Effector CD4-positive, alpha-beta T cell (primary cell): ENCODE measurements at places on chromosomes 16 and 17.

- DNase-seq, result no peak
Observed at GRCh38 chr16:64397042-64397441, 724.8 kb downstream of the CDH11 start.

DNA sequence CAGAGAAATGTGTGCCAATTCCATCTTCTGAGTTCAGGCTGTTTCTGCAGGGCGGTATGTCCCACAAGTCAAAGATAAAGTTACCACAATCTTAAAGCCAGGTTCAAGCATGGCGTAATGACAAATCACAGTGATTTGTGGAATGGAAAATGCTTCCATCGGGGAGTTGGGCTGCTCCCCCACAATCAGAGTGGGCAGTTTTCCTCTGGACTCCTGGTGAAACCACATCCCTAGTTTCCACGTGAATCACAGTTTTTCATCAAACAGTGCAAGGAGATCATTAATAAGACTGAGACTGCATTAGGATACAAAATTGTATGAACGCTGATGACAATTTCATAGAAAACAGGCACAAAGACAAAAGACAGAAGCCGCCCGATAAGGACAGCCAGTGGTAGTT is 3.6 kb downstream of the LITAF start:
- no peak for DNase-seq

GRCh38 chr17:57615836-57616757 is 129.0 kb downstream of the CCDC182 start:
- DNase-seq, result no peak

DNA sequence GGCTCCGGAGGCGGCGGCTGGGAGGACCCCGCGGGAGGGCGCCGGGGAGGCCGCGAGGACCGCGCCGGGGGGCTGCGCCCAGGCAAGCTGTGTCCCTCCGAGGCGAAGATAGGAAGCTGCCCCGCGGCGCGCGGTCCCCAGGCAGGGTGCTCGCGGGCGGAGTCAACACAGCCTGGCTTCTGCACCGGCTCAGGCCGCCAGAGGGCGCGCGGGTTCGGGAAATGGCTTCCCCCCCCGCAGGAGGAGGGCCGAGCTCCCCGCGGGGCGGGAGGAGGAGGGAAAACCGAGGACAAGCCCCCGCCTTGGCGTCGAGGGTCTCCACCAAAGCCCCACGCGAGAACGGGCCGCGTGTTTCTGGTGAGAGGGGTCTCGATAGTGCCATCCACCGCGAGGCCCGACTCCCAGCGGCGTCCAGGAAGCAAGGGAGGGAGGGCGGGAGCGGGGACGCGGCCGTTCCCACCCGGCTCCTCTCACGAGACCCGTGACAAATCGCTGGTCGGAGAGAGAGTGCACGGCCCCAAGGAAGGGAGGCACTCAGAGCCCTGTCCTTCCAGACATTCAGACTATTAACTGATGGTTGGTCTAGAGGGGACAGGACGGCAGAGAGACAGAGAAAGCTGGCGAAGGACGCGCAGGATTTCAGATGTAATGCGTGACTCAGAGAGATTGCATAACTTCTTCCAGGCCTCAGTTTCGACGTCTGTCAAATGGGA is 64.4 kb upstream of the DNAJA2 start:
- peak; percentile 85 for DNase-seq

DNA sequence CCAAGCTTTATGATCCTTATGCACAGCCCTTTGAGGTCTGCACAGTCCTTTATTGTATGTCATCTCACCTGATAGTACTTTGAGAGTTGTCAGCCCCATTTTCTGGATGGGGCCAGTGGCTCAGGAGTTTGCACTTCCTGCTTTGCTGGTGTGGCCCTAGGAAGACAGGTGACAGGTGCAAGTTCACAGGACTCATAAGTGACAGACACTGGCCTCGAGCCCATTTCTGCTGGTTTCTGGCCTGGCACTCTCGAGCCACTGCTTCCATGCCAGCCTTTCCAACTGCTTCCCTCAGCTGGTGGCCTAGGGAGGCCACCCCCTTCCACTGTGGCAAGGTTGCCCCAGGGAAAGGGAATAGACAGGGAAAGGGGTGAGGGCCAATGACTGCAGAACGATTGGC is 84.4 kb upstream of the CCL1 start:
- DNase-seq, result no peak

DNA sequence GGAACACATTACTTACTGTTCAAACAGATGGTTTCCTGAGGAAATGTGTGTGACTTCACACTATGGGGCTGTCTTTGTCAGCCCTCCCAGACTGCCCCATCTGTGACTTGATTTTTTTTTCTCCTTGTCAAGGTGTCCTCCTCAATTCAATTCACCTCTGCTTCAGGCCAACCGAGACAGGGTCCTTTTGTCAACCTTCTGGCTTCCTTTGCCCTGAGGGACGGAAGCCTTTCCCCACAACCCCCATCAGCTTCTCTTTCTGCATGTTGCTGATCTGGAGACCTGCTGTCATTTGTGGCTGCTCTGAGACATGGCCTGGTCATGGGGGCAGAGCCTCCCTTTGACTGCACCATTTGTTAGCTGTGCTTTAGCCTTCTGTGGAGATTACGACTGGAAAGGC is 21.3 kb upstream of the RGS9 start:
- DNase-seq, result no peak

GRCh38 chr16:83791916-83792315 is 15.9 kb upstream of the HSBP1 start:
- no peak for DNase-seq

- DNase-seq, result no peak
Observed at GRCh38 chr16:59210955-59211541, 476.9 kb upstream of the GOT2 start.

DNA sequence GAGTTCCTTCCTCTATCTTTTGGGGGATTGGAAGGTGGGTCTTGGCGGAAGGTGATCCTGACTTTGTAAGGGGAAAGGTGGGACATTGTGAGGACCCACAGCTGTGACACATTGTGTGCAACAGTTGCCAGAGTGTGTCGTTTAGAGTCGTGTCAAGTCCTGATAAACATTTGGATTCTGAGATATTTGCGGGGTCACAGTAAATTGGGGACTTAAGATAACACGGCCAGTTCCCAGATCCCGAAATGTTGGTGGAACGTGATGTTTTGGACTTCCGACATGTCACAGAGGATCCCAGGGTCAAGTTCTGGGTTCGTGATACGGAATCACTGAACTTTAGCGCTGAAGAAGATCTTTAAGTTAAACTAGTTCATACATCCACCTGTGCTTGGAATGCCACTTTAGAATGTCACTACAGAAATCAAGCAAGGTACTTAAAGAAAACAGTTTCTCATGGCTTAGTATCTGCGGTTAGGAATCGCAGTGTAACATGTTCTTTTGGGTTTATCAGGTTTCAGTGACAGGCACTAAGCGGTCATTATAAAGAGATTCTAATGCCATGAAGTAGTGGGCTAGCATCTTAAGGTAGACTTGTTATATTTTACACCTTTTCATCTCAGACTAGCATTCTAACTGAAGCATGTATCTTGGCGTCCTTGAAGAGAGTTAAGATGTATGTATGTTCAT is 815 bp downstream of the ATAD5 start:
- no peak for DNase-seq

DNA sequence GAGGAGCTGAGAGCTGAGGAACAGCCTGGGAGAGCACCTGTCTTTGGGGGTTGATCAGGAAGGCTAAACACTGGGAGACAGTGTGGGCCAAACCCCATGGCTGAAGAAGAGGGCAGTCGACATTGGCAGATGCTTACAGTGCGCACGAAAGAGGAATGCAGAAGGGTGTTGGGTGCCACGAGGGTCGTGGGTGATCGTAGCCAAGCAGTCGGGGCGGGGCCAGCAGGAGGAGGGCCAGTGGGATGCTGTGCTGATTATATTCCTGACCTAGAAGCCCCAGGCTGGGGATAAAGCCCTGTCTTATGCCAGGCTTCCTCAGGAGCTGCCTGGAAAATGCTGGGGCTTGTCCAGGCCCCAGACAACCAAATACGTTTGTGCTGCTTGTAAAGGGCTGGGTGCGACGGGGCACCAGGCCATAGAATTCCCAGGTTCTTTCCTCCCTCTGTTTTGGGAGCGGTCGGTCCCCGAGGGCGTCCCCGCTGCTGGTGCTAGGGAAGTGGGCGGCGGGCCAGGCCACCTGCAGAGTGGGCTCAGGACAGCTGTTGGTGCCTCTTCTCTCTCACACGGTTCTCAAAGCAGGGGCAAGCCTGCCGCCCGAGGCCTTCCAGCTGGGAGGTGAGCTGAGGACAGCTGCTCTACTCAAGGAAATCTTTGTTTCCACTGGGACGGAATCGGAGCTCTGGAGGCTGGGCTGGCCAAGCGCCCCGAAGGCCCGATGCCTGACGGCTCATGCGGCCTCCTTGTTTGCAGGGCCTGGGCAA is 10.0 kb downstream of the C1QTNF1 start:
- DNase-seq, result no peak

- DNase-seq, result no peak
Observed at GRCh38 chr16:65770752-65771151, 595.7 kb upstream of the CDH5 start.

DNA sequence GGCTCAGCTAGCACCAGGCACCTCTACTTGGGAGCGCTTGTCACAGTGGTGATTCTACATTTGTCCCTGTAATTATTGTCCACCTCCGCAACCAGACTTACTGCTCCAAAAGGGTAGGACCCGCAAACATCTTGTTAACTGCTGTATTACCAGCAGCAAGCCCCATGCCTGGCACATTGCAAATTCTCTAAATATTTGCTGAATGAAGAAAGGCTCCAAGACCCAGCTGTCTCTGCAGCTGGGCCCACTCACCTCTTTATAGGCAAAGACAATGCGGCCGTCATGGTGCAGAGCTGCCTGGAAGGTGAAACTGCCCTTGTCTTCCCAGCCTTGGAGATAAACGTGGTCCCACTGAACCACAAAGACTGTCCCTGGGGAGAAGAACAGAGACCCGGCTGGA is 44.3 kb downstream of the PLXDC1 start:
- no peak for DNase-seq

GRCh38 chr17:41177727-41178271 is at the start of gene KRTAP4-2:
KRTAP4-2 (minus strand) TSS chr17:41178221; CDS start chr17:41178164, 57 bp downstream.
- no peak for DNase-seq

DNA sequence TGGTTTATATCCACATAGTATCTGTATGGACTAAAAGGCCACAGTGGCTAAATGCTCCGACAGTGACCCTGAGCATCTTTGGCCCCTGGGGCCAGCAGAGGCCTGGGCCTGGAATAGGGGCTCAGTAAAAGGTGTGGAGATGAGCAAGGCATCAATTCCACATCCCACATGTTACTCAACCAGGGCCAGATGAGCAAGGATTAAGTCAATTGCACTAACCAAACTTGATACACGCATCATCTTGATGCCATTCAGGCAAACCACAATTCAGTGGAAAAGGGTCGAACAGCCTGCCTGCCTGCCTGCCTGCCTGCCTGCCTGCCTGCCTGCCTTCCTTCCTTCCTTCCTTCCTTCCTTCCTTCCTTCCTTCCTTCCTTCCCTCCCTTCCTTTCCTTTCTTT is 53.5 kb upstream of the DNAJA2 start:
- DNase-seq, result no peak

GRCh38 chr16:78399384-78399783 is 299.9 kb downstream of the WWOX start:
- no peak for DNase-seq

GRCh38 chr17:42227849-42228700 is 33.8 kb upstream of the GHDC start:
- no peak for DNase-seq

GRCh38 chr17:61532826-61533225 is 58.2 kb downstream of the NACA2 start:
- no peak for DNase-seq

GRCh38 chr16:89556750-89557689 is 3.5 kb upstream of the RPL13 start:
- DNase-seq, result peak; percentile 73

DNA sequence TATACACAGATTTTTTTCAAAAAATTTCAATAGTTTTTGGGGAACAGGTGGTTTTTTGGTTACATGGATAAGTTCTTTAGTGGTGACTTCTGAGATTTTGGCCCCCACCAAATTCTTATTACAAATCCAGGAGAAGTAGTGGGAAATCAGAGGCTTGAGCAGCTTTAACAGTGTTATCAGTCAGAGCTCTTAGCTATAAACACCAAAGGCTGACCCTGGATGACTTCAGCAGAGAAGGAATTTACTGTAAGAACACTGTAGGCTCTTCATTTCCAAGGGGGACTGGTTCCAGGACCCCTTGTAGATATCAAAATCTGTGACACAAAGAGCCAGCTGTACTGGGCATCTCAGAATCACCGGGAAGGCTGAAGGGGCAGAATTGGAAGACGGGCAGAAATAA is 17.8 kb downstream of the MPHOSPH6 start:
- DNase-seq, result no peak

DNA sequence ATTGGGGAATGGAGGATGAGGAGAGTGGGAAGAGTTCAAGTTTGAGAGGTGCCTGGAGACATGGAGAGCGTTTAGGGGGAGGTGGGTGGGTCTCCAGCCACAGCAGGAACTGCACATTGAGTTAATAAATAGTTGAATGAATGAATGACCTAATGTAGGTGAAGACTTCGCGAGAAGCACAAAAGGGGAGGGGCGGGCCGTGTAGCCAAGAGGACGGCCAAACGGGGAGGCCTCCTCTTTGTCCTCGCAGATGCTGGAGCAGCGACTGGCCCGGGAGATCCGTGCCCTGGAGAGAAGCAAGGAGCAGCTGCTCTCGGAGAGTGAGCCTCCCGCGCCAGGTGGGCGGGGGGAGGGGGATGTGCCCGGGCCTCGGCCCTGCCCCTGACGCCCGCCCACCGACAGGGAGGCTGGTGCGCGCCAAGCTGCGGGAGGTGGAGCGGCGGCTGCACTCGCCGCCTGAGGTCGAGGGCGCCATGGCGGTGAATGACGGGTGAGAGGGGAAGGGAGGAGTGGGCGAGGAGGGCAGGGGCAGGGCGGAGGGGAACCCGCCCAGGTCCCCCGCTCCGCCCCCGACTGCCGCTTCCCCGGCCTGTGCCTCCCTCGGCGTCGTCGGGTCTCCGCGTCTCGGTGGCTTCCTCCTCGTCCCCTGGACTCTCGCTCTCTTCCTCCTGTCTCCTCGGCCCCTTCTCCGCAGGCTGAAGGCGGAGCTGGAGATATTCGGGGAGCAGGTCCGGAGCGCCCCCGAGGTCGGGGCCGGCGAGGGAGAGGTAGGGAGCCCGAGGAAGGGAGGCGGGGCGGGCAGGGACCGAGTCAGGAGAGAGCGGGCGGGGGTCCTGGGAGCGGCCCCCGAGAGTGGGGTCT is 12.9 kb downstream of the SYCE1L start:
- DNase-seq, result peak; percentile 71

- DNase-seq, result no peak
Observed at GRCh38 chr17:77281904-77282367, 141.2 kb downstream of the SEC14L1 start.
